ENCODE measurements at places on chromosomes 7 and 10.

DNA sequence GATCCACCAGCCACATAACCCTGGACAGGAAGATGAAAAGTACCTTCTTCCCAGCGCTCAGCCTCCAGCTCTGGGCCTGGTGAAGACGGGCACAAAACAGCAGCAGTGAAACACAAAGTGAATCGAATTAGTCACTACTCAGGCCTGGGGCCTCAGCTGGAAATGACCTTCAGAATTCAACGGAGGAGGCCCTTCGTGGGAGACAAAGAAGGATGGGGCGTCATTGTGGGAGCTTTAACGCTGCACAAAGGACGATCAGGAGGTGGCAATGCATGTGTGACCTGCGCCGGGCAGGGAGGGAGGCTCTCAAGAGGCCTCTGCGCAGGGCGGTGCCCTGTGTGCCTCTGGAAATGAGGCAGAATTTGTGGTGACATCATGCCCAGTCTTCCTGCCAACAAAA lies 161.9 kb downstream of the DNAJB6 start:
- DNase-seq, result peak; percentile 13

DNA sequence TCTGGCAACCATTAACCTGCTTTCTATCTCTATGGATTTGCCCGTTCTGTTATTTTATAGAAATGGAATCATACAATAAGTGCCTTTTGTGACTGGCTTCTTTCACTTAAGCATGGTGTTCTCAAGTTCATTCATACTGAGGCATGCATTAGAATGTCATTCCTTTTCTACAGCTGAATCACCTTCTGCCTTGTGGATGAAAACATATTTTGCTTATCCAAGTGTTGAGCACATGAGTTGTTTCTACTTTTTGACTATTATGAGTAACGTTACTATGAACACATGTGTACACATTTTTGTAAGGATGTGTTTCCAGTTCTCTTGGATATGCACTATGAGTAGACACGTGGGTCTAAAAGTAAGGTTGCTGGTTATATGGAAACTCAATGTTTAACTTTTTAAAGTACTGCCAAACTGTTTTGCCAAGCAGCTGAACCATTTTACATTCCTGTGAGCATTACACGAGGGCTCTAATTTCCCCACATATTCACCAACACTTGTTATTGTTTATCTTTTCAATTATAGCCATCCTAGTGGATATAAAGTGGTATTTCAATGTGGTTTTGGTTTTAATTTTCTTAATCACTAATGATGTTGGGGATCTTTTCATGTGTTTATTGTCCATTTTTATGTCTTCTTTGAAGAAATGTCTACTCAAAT lies 241.3 kb downstream of the FANK1 start:
- no peak for DNase-seq

- DNase-seq, result no peak
Observed at GRCh38 chr10:48879451-48879850, 60.2 kb downstream of the LRRC18 start.

DNA sequence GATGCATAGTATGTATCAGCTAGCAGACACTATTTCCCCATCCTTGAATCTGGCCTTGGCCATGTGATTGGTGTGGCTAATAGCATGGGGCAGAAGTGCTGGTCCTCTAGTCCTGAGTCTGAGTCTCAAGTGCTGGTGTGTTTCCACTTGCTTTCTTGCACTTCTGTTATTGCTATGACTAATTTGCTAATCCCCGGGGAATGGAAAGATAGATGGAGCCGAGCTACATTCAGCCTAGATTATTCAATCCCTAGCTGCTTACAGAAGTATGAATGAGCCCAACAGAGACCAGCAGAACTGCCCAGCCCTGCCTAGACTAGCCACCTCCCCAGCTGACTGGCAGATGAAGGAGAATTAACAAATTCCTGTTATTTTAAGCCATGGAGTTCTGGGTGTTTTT lies 53.2 kb upstream of the SYPL1 start:
- DNase-seq, result no peak

DNA sequence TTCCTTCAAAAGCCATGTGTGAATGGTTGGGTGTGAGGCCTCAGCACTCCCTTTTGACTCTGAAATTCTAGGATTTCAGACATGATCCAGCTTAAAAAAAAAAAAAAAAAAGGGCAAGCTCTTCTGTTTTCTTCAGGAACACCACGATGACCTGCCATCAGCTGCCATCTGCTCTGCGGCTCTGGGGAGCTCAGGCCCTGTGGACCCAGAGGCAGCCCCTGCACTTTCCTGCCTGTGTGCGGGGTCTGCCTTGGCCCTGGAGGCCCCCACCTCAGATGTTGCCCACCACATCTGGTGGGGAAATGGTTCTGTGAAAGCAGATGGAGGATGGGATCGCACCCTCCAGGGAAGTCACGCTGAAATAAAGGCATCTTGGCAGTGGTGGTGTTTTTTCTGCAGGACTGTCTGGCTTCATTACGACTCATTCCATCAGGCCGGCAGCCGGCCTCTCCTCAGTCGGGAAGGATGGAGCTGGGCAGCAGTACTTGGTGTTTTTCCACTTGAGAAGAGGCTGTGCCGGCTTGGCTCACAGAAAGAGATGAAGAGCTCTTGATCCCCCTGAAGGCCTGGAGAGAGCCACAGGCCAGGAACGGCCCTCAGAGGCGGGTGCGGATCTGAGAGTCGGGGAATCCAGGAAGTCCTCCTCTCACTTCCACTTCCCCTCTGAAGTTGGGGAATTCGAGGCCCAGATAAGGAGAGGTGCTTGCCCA lies 66.1 kb upstream of the AQP1 start:
- no peak for DNase-seq

- peak; percentile 86 for DNase-seq
Observed at GRCh38 chr10:36725581-36726520, 399.5 kb upstream of the ANKRD30A start.

GRCh38 chr7:17020250-17020649 lies 138.5 kb upstream of the AGR3 start:
- no peak for DNase-seq

GRCh38 chr10:132946-133898 lies 2.0 kb upstream of the ZMYND11 start:
- DNase-seq, result no peak

DNA sequence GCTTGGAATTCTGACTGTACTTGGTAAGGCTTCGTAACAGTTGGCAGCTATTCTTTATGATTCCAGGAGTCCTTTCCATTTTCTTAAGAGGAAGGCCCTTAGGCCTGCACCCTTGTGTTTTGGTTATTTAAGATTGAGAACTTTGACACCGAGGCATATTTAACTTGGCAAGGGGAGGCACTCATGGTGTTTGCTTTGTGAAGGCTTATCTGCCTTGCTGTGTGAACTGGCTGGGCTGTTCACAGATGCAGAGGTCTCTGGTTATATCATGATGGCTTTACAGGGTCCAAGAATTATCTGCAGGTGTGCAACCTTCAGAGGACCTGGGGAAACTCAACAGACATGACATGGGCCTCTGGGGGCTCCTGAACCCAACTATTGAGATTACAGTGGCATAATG lies 833 bp upstream of the PNLIPRP1 start:
- no peak for DNase-seq

DNA sequence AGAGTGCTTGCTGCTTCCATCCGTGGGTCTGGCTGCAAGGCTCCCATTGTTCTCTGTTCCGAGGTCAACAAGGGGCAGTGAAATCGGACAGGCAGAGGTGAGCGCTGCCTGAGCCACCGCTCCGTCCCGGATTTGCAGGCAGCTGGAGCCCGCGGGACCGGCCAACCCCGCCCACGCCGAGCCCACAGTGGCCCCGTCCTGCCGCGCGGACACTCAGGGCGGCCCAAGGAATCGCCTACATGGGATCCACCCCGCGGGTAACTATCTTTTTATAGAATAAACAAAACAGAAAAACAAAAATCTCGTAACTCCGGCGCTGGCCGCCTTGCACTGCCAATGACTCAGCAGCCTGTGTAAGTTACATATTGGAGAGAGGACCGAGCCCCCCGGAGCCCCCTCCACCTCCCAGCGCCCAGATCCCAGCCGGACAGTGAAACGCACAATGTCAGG lies 1.9 kb downstream of the BNIP3 start:
- DNase-seq, result no peak

All from H9 (cell line).